ENCODE measurements at places on chromosomes 2 and 18.

GRCh38 chr18:48950536-48951447 is at the start of gene SMAD7:
Gene SMAD7 (minus strand): TSS chr18:48950965. CDS start chr18:48950424, 541 bp downstream.
- no peak for DNase-seq

DNA sequence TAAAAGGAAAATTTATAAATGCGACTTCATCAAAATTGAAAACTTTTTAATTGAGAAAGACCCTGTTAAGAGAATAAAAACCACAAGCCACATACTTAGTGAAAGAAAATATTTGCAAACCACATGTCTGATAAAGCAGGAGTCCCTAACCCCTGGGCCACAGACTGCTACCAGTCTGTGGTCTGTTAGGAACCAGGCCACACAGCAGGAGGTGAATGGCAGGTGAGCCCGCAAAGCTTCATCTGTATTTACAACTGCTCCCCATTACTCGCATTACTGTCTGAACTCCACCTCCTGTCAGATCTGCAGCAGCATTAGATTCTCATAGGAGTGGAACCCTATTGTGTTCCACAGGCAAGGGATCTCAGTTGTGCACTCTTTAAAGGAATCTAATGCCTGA is 95.5 kb upstream of the CRACDL start:
- DNase-seq, result no peak

DNA sequence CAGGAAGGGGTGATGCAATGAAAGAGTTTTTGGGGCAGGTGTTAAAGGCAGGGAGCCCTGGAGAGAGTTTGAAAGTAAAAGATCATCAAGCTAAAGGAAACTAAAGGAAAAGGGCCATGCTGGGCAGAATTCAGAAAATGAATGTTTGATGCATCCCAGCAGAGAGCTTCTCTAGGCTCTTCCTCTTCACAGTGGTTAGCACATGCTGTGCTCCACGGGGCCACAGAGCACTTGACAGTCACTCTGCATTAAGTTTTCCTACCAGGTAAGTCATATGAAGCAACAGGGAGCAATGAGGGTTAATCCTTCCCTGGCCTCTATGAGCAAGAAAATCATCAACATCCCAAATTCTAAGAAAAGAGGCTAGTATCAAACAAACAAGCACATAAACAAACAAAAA is 895.2 kb downstream of the TRIB2 start:
- no peak for DNase-seq

- DNase-seq, result no peak
Measured at GRCh38 chr2:25339791-25340180, 1.9 kb downstream of the DNMT3A start.

DNA sequence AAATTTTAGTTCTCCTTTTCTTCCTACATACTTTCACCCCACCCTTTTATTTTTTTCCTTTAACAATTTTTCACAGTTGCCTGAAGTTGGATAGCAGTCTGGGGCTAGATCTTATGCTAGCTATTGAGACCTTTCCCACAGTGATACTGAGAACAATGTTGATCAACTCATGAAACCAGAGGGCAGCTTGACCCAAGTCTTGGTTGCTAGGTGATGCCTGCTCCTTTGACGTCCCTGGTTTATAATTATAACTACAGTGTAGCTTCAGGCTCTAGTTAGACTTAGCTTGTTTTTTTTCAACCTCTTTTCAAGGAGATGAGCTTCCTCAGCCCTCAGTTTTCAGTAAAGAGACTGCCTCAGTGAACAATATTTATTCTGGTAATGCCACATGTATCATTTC is 648.5 kb downstream of the IRS1 start:
- DNase-seq, result no peak

DNA sequence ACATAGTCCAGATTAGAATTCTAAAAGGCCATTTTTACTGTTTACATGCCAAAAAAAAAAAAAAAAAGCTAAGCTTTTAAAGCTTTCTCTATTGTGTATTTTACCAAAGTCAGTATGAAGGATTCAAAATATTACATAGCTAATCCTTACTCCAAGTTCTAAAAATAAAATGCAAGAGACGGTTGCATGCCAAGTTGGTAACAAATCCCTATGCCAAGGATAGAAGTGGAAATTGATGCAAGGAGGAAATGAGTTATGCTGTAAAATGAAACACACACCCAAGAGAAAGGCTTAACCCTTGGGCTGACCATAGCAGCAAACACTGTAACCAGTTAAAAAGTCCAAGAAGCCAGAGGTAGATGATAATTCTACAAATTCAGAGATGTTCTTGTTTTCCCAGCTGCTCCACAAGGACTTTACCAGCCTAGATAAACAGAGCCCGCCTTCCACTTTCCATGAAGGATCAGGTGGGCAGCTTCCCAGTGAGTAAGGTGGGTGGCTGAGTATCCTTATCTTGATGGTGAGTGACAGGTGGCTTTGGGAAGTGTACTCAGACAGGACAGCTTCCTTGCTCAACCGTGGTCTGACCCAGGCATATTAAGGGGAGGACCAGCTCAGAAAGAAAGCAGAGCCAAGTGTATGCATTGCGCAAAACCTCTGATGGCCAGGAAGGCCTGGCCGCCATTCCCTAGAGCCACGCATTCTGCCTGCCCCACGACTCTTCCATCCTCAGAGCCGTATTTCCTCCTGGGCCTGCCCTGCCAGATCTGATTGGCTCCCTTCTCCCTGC is 34.4 kb downstream of the ATP8B1 start:
- no peak for DNase-seq

DNA sequence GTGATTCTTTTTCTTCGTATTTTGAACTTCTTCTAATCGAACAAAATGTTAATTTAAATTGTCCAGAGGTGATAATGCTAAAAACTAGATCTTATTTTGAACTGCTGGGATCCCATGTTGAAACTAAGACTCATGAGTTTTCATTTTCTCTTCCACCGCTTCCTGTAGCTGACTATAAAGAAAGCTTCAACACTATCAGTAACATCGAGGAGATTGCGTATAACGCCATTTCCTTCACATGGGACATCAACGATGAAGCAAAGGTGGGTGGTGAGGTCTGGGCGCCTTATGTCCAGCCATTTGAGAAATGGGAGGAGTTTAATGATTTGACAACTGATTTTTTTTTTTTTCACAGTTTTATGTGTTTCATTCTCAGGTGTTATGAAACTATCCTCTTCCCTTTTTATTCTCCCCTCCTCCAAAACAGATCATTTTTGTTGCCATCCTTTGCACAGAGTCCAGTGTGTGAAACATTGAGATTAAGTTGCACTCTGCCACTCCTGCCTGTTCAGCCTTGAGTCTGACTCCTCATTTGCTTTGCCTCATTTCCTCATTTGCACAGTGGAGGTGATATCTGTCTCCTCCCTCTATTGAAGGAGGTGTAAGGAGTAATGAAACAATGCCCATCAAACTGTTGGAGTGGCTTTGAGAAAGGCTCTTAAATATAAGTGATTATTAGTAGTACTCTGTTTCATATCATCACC is 13.8 kb downstream of the GRHL1 start:
- DNase-seq, result no peak

GRCh38 chr2:50491541-50492476 is 540.1 kb downstream of the NRXN1 start:
- DNase-seq, result no peak

DNA sequence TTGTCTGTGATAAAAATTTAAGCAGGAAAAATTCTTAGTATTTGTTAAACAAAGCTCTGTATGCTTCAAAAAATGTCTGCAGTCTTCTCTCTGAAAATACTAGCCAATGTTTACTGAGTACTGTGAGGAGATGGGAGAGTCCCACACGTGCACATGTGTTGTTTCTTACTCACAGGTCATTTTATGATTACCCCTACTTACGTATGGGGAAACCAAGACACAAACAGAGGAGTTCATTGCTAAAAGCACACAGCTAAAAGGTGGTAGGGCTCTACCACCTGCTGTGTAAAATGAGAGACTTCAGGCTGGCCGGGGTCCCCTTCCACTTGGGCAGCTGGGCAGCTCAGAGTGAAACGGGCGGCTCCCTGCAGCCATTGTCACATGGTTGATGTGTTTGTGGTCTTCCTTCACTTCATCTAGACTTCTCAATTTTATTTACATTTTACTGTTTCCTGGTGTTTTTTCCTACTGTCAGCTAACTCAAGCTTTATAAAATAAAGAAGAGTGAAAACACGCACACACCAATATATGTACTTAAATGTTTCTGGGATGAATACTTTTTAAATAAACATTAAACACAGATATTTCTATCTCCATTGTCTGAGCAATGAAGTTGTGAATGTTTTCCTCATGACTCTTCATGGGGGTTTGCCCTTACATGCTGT is 71.2 kb downstream of the MBP start:
- no peak for DNase-seq

DNA sequence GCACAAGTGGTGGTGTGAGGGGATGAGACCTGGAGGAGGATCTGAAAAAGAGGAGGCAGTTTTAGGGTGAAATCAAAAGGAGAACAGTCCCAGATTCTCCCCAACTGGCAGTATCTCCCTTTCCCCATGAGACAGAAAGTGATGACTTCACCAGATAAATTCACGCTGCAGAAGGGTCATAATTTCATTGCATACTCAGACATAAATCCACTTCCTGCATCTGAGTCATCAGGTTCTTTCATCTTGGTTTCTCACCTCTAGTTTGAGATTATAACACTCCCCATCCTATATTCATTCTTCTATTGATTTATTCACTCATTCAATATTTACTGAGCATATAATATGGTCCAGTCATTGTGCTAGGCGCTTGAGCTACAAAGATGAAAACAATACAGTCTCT is 64.7 kb downstream of the CCDC148 start:
- no peak for DNase-seq

DNA sequence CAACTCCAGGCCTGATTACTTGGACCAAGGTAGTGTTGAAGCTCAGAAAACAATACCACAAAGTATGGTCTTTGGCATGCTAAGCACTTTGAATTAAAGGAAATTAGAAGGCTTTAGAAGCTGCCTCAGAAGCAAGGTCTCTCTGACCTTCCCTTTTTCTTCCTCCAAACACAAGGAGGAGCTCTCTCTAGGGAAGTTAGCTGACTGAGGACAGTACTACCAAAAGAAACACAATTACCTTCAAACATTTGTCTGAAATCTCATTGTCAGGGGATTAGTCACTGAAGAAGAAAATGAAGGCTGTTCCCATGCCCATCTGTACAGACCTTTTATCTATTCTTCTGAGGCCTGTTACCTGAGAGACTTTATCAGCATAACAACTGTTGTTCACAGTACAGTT is 279.3 kb downstream of the CDH20 start:
- DNase-seq, result no peak

DNA sequence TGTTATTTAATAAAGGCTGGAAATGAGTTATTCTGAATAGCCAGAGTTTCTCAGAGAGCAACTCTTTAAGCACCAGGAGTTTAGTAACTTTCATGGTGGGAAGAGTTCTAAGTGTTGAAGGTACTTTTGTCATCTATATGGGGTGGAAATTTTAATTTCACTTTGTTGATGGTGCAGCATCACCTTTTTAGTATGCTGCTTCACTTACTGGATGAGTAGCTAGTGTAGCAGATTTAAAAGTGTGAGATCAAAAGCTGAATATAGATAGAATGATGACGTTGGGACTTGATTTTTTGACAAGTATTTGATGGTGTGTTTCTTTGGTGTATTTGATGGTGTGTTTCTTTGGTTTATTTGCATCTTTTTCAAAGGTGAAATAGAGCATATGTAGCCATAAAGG is 47.3 kb downstream of the MAP4K4 start:
- no peak for DNase-seq

DNA sequence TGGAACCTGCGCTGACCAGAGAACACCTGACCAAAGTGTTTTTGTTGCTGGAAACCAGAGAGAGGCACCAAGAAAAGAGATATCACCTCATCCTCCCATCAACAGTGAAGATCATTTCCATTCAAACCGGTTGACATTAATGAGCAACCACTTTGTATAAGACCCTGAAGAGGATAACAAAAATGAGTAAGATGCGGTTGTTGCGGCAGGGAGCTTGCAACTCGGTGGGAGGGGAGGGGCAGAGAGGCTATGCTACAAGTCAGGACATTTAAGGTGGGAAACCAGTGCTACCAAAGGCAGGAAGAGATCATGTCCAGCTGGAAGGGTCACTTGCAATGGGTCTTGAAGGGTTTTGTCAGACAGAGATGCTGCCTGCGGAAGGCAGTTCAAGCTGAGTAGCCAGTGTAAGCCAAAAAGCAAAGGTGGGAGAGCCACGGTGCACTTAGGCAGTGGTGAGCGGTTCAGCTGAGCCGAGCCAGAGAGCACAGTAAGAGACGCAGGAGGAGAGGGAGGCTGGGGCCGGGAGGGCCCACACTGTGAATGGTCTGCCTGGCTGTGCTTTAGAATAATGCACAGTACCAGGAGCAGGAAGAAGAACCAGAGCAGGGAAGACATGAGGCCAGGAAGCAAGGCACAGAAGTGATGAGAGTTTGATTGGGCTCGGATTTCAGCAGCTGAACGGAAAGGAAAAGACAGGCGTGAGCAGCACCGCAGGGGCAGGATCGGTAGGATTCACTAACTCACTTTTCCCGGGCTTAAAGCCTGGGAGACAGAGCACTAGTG is 24.4 kb upstream of the DTNB start:
- no peak for DNase-seq

DNA sequence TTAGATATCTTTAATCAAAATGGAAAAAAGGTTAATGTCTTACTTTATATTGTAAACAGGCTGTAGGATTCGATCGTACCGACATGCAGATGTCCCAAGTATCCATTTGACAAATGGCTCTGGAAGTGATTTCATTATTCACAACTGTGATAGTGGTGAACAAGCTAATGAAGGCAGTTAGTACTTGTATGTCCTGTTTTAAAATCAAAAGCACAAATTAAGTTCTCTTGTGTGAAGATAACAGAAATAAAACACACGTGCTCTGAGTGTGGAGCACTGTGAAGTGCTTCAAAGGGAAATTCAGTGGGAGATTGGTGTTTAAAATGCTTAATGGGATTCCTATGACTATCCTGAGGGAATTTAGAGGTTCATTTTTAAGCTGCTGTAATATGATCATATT is 8.6 kb upstream of the LRP1B start:
- no peak for DNase-seq

DNA sequence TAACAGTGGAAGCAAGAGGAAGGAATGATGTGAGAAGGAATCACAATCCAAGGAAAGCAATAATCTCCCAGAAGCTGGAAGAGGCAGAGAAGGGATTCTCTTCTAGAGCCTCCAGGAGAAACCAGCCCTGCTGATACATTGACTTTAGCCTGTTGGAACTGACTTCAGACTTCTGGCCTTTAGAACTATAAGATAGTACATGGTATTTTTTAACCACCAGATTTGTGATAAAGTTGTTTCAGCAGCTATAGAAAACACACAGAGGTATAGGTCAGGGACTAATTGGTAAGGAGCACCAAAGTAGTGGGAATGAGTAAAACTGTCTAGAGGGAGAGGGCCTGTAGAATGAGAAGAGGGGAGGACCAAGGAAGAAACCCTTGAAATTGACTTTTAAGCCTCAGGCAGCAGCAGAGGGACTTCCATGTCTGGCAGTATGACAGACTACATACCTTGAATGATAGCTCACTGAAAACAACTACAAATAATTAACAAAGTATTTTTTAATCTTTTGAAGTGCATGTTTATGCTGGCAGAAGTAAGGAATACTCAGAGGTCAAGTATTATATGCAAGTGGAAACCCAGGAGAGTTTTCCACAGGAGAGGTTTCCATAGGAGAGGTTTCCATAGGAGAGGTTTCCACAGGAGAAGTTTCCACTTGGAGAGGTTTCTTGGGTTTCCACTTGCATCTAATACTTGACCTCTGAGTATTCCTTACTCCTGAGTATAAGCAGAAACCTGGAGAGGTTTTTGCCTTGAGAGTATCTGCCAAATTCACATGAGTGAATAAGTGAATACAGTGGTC is 33.8 kb upstream of the TMEM17 start:
- no peak for DNase-seq

Measured in stimulated activated CD4-positive, alpha-beta T cell treated with anti-CD3 and anti-CD28 coated beads, Interleukin-1b, Interleukin-23, amount 100 ng/mL, for 24 hours (primary cell).